Left hindlimb (tissue), 1 donor: ENCODE measurements at places on chromosomes 5 and 9.

GRCh38 chr9:126862104-126862761, 1.8 kb downstream of the ZBTB34 start:
- DNase-seq: no peak

GRCh38 chr5:132003170-132003744, 8.2 kb downstream of the ACSL6 start:
- peak; percentile 42 for DNase-seq

DNA sequence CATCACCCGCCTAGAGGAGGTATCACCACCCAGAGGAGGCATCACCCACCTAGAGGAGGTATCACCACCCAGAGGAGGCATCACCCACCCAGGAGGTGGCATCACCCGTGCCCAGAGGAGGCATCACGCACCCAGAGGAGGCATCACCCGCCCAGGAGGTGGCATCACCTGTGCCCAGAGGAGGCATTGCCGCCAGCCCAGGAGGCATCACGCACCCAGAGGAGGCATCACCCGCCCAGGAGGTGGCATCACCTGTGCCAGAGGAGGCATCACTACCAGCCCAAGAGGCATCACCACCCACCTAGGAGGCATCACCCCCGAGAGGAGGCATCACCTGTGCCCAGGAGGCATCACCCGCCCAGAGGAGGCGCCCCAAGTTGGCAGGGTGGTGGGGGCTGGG, 2.6 kb downstream of the NOTCH1 start:
- DNase-seq: no peak

DNA sequence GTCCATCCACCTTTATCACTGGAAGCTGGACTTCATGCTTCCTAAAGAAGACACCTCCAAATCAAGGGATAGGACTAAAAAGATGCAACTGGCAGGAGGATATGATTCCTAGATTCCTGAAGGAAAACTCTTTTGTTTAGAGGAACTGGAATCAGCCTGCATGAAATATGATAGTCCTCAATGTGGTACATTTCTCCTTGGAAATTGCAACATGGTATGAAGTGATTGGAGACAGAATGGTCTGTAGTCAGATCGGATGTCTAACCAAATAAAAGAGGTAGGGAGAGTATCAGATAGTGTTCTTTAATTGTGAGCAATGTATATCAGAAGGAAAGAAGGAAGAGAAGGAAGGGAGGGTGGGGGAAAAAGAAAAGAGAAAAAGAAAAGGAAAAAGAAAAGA, 116.1 kb upstream of the FSTL4 start:
- DNase-seq: no peak
